ENCODE measurements at places on chromosomes 3 and 15.

DNA sequence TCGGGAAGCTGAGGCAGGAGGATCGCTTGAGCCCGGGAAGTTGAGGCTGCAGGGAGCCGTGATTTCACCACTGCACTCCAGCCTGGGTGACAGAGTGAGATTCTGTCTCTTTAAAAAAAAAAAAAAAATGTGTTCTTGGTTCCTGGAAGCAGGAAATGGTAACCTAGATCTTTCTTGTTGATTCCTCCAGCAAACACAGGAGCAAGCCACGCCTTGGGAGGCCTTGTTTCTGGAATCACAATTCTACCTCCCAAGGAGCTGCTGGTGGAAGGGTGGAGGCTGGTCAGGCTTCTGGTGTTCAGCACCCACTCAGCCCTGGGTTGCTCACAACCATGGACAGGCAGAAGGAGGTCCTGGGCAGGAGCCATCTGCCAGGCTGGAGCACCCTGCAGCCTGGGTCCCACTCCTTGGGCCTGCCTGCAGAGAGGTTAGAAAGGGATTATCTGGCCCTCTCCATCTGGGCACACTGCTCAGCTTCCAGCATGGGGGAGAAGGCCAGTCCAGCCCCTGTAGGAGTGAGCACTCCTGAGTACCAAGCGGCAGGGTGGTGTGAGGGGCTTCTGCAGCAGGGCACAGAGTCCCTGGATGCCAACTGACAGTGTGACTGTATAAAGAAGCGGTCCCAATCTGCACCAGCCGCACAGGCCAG is 65.6 kb downstream of the ABTB1 start:
- DNase-seq = no peak

GRCh38 chr15:66069751-66070150 is 183.8 kb downstream of the MEGF11 start:
- DNase-seq = no peak

GRCh38 chr3:48273594-48274211 is 32.8 kb downstream of the ZNF589 start:
- peak; percentile 20 for DNase-seq

DNA sequence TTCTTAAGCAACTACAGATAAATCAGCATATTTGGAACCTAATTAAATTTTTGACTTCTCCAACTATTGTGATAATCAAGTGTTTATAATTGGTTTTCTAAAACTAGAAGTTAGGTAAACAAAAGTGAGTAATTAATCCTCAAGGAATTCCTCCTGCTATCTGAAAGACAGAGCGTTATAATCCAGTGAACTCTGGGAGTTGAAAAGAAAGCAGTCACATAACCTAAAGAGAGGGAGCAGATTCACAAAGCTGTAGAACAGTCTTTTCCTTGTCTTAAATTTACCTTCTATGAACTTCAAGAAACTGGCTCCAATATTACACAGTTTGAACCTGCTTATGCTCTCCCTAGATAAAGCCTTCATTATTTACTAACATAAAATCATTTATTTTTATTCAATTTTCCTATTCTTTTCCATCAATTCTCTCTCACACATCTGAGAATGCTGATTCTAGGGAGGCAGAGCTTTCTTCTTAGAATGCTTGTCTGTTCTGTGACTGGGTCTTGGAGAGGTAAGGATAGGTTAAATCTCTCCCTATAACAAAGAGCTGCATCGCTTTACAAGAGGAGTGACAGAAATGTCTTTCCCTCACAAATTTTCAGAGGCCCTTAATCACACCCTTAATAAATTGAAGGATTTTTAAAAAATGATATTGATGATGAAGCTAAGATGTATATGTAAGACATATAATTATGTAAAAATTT is 132.8 kb downstream of the TUSC7 start:
- no peak for DNase-seq

- no peak for DNase-seq
Measured at GRCh38 chr3:86740751-86741150, 250.2 kb downstream of the VGLL3 start.

- DNase-seq = no peak
Measured at GRCh38 chr15:48913141-48913540, 35.2 kb downstream of the EID1 start.

GRCh38 chr3:129822241-129822640 is 71.3 kb downstream of the TMCC1 start:
- DNase-seq = no peak

GRCh38 chr15:31162721-31163510 is 61.4 kb upstream of the TRPM1 start:
- no peak for DNase-seq

GRCh38 chr15:64883100-64883581 is 28.6 kb upstream of the ANKDD1A start:
- DNase-seq = no peak

GRCh38 chr15:92891533-92892200 is 8.5 kb upstream of the CHD2 start:
- no peak for DNase-seq

GRCh38 chr3:15647611-15648167 is 46.1 kb downstream of the BTD start:
- peak; percentile 12 for DNase-seq

DNA sequence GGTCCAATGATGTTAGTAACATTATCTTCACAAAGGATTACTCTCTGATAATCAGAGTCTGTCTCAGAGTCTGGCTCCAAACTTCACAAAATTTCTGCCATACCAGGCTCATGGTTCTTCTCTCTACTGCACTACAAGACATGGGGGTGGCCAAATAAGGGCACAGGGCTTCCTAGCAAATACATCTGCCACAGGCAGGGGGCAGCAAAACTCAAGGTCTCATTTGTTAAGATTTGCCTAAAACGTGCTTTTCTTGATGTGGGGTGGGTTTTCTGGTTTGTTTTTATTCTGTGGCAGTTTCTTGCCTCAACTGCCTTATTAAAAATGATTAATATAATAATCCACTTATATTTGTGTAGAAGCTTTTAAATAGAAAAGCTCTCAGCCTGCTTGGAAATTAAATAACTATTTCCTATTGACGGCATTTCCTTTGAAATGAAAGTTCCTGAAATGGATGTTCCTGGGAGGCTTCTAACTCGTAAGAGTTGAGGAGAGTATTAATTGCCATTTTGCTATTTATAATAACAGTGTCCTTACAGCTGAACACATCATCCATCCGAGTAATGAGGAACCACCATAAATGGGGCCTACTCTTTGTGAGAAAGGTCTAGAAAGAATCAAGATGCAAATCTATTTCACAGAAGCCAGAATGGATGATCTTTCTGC is 53.8 kb downstream of the SST start:
- DNase-seq = peak; percentile 10

GRCh38 chr3:27467545-27467944 is 16.6 kb downstream of the SLC4A7 start:
- DNase-seq = no peak

- no peak for DNase-seq
Measured at GRCh38 chr3:99601515-99601914, 36.9 kb upstream of the COL8A1 start.

DNA sequence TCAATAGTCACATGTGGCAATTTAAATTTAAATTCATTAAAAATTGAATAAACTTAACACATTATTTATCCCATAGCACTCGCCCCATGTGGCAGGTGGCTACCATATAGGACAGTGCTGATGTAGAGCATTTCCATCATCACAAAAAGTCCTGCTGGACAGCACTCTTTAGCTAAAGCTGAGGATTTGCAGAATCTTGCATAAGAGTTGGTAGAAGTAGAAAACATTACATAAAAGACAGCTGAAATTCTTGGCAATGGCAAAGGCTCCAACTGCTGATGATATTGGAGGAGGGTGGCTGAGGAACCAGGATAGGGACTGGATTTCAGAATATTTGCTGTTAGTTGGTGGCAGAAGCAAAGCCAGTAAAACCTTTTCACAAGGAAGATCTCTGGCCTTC is 230.7 kb upstream of the SATB1 start:
- DNase-seq = no peak

- DNase-seq = no peak
Measured at GRCh38 chr15:69916169-69916785, 181.4 kb downstream of the TLE3 start.

GRCh38 chr3:134300520-134300919 is 49.9 kb upstream of the RYK start:
- no peak for DNase-seq

GRCh38 chr3:98829246-98829832 is 66.2 kb downstream of the ST3GAL6 start:
- DNase-seq = no peak

- no peak for DNase-seq
Measured at GRCh38 chr15:54289590-54290136, 311.4 kb downstream of the UNC13C start.

DNA sequence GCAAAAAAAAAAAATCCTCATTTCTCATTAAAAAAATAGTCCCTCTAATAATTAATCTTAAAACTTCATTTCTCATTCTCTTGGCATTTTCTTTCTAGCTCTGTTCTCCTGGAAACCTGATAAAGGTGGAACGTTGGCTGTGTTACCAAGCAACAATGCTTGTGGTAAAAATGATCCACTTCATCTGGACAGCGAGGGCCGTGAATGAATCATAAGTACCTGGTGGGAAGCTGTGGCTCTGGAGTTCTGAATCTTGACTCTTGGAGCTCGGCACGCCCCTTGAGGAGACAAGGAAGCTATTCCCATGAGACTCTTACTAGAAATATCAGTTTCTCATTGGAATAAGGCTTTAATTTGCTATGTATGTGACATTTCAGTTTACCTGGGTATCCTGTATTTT is 32.5 kb downstream of the BCL2L10 start:
- no peak for DNase-seq
